Kidney capillary endothelial cell (primary cell): ENCODE measurements at places on chromosomes 2 and 18.

DNA sequence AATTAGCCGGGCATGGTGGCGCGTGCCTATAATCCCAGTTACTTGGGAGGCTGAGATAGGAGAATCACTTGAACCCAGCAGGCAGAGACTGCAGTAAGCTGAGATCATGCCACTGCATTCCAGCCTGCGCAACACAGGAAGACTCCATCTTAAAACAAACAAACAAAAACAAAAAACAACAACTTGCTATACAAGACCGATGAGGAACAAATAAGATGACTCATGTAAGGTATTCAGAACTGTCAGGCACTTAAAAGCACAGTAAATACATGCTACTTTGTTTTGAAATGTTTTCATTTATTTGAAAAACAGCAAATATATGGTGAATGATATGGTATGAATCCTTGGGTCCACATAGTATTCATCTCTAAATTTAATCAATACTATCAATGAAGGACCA lies 66.7 kb downstream of the TRIP12 start:
- peak; percentile 31 for DNase-seq

DNA sequence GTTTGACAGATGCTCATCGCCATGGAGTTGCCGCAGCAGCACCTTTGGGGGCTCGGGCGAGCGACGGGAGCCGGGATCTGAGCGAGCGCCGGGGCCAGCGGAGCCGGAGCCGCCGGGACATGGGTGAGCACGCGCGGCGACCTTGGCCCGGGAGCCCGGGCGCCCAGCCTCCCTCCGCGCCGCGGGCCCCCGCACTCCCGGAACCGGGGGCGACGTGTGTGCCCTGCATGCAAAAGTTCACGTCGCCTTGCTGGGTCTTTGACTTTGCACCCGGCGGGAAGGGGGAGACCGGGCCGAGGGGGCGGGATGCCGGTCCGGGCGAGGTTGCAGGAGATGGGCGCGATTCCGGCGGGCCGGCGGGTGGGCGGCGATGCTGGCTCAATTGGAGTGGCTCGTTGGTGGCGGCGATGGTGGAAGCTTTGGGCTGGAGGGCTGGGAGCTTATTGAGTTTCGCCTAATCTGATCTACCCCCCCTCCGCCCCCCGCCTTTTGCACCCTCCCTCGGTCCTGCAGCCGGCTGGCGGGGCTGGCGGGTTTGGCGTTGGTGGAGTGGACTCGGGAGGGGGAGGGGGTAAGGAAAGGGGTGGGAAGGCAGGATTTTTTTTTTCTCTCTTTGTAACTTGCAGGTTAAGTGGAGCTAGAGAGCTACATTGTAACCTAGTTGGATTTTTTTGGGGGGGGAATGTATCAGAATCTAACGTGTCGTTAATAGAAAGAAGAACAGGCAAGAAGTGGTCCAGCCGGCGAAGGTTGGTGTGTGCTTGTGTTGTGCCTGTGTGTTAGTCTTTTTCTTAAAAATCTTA lies at the start of gene SETBP1:
SETBP1 (plus strand) TSS at position 616 of the 803 bp plus-strand sequence. CDS start 20,459 bp downstream, outside the sequence.
- DNase-seq, result no peak

GRCh38 chr2:26008851-26009566 lies 24.9 kb upstream of the RAB10 start:
- DNase-seq, result no peak

DNA sequence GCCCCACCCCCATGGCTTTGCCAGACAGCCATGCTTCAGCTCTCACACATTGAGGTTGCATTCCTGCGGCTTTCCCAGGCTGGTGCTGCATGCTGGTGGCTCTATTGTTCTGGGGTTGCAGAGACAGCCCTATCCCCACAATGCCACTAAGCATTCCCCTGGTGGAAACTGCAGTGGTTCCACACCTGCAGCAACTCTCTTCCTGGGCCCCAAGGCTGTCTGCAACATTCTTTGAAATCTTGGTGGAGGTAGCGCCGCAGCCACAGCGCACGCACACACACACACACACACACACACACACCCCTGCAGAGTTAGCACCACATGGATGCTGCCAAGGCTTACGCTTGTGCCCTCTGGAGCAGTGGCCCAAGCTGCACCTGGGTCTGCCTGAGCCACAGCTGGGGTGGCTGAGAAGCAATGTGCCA lies 21.4 kb downstream of the SFXN5 start:
- no peak for DNase-seq

GRCh38 chr18:28127763-28128658 lies 48.9 kb downstream of the CDH2 start:
- no peak for DNase-seq

DNA sequence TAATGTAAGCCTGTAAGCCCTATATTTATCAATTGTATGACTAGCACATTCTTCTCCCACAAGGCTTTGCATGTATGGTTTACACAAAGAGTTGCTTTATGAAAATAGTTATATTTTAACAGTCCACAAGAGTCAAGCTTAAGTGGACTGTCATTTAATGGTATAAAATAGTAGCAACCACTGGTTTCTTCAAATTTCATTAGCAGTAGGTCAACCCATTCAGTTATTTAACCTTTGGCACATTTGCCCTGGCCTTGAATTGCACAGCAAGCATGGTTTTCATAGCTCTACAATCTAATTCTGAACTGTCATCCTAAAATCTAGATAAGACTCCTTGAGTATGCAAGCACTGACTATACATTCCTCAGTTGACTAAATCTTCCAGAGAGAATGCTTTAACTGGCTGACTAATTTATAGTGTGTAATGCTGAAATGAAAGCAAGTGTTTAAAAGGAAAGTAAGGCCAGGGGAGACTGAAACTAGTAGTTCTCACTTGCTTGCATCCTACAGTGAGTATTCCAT lies 1.8 kb downstream of the DPP4 start:
- DNase-seq, result no peak

DNA sequence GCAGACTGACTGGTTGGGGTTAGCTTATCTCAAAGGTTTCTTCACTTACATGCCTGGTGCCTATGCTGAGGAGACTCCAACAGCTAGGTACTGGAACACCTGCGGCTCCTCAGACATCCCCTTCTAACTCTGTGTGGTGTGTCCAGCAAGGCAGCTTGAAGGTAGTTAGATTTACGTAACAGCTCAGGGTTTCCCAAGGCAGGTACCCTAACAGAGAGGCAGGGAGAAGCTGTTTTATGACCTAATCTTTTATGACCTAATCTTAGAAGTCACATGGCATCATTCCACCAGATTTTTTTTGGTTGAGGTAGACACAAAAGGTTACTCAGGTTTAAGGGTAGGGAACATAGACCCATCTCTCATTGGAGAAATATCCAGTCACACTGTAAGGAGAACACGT lies 17.4 kb upstream of the PAPOLG start:
- DNase-seq, result no peak

GRCh38 chr2:108941767-108942166 lies 47.3 kb downstream of the EDAR start:
- no peak for DNase-seq

DNA sequence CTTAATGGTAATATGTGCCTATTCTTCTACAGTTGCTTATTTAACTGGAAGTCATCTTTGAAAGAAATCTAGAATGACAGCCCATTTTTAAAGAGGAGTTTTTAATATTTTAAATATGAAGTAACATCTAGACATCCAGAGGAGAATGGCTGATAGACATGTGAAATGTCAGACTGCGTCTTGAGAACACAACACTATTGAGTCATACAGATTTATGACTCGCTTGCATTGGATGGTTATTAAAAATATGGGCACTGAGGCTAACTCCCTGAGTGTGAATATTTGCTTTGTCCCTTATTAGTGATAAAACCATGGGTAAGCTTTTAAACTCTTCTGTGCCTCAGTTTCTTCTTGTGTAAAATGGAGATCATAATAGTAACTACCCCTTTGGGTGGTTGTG lies 22.9 kb downstream of the TDRD15 start:
- no peak for DNase-seq

GRCh38 chr2:208854717-208855116 lies 448.1 kb downstream of the PTH2R start:
- DNase-seq, result no peak

DNA sequence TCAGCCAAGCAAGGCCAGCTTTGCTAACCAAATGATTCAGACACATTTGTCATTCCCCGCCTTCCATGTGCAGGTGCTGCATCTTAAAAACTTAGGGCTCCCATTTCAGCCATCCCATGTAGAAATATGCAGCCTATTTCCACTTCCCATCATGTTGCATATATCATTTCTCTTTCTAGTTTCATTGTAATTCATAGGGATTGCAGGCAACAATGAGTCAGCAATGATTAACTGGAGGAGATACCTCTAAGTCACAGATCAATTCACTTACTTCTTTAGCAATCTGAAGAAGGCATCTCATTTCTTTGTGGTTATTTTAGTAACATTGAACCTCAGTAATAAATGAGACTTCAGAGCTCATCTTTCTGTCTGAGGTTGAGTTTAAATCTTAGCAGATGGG lies 276.1 kb upstream of the PKDCC start:
- DNase-seq, result no peak

DNA sequence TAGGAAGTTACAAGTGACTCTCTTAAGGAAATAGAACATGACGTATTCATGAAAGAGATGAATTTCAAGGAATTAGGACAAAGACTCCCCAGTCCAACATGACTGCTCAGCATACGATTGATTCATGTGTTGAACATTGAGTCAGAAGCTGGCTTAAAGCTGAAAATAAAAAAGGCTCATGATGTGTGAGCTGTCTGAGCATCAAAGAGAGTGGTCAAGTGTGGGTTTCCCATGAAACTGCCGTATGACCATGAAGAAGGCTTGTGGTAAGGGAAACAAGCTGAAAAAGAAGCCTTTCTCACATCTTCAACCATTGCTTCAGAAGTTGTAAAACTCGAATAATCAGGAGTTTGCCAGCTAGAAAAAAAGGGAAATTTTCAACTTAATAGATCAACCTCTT lies 201.9 kb upstream of the APCDD1 start:
- no peak for DNase-seq

DNA sequence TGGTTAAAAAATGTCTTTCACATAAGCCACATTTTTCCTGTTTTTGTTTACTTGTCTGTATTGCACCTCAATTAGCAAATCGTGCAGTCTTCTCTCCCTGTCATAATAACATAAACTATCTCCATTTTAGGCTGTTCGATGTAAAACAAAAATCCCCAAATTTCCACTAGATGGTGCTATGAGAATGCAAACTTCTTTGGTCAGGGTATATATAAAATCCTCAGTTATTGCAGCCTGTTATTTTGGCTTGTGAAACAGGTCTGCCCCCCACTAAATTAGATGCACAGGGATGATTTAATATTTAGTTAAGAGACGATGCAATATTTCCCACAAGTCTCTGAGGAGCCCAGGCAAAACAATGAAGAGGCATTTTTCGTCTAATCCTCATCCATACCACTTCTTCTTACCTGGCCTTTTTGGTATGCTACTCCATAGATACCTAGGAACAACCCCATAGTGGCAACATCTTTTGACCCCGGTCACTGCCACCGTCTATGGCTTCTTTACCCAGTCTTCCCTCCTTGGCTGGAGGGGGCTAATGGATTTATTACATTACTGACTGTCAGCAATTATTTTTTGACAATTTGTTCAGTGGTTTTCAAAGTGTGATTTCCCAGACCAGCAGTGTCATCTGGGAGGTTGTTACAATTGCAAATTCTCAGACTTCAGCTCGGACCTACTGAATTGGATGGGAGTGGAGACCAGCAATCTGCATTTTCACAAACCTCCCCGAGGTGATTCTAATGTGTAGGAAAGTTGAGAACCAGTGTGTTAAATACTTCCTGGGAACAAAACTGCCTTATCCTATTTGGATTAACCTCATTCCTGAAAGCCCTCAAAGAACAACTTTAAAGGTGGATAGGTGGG lies 117.4 kb upstream of the CWC22 start:
- DNase-seq, result peak; percentile 47

GRCh38 chr2:54803783-54804751 lies 80.6 kb downstream of the EML6 start:
- DNase-seq, result no peak

DNA sequence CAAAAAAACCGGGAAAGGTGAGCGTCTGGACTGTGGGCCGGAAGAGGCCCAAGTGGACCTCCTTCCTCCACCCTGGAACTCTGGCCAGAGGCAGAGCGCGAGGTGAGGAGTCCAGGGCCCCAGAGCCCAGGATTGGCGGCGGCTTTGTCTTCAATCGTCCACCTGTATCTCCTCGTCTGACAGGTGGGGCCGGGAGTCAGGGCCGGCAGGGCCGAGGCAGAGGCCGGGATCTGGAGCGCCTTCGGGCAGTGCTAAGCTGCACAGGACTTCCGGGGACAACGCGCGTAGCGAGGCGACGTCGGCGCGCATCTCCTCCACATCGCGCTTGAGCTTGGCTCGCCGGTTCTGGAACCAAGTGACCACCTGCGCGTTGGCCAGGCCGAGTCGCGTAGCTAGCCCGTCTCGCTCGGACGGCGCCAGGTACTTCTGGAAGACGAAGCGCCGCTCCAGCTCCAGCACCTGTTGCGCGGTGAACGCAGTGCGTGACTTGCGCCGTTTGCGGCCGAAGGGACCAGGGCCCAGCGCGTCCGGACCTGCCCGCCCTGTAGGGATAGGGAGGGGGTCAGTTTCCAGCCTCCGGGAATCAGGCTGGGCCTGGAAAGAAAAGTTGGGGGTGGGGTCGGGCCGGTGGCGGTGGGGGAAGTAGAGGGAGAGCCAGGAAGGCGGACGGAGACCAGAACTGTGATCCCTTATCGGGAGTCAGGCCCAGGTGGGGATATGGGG lies 1.5 kb downstream of the LBX2 start:
- DNase-seq, result no peak

GRCh38 chr2:3172265-3172935 lies 205.2 kb downstream of the EIPR1 start:
- no peak for DNase-seq

GRCh38 chr2:99832926-99833325 lies 309.5 kb downstream of the AFF3 start:
- no peak for DNase-seq

GRCh38 chr18:56721491-56721890 lies 70.3 kb downstream of the WDR7 start:
- no peak for DNase-seq

DNA sequence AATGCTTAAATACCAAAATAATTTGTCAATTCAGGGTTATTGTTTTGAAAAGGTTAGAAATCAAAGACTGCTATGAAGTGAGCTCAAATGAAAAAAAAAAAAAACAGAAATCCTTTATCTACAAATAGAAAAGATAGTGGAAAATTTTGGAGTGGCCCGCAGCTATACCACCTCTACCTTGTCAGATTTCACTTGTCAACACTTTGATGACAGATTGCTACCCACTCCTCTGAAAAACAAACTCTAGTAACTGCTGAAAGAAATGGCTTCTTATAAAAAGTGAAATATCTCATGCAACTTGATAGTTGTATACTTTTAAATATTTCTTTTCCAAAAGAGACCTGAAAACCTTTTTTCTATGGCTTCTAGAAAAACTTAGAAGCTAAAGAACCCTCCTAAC lies 84.5 kb downstream of the WDPCP start:
- DNase-seq, result no peak

DNA sequence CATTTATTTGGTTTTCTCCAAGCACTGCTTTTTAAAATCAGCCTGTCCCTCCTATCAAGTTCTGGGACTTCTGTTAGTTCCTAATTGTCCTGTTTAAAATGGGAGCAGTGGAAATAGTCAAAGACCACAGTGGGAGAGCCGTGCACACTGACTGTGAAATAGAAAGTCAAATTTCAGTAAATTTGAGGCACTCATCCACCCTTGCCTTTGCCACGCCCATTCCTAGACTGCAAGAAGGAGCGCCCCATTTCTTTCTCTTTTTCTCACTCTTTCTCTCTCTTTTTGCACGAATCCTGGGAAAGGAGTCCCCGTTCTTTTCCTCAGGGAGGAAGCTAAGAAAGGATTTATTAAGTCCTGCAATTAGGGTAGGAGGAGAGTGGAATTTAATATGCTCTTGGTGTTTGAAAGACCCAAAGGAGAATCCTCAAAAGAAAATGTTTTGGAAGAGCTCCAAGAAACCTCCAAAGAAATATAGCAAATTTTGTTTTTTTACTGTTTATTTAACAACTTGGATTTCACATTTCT lies 7.5 kb downstream of the COL6A3 start:
- no peak for DNase-seq

- no peak for DNase-seq
Measured at GRCh38 chr2:168212167-168212566, 35.2 kb downstream of the STK39 start.
